AG09319 (cell line): ENCODE measurements at places on chromosomes 13 and 19.

- DNase-seq, result no peak
These were observed 1.1 kb downstream of the ZBTB45 start for GRCh38 chr19:58518256-58519086.

- DNase-seq, result no peak
These were observed 8.3 kb downstream of the RPS19 start for GRCh38 chr19:41868120-41868988.

DNA sequence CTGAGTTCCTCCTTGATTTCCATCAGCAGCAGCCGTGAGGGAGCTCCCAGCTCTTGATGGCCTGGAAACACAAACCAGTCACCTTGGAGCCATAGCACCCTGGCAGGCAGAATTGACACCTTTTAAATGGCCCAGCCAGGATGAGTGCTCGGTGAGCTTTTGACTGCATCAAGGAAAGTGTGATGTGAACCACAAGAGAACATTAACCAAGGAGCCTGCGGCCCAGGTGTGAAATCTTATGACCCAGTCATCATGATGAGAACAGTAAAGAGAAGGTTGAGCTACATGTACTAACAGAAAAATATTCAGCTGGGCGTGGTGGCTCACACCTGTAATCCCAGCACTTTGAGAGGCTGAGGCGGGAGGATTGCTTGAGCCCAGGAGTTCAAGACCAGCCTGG lies 22.8 kb downstream of the SUGP2 start:
- no peak for DNase-seq

GRCh38 chr13:114339857-114340534 lies 25.7 kb downstream of the CHAMP1 start:
- DNase-seq, result peak; percentile 28

DNA sequence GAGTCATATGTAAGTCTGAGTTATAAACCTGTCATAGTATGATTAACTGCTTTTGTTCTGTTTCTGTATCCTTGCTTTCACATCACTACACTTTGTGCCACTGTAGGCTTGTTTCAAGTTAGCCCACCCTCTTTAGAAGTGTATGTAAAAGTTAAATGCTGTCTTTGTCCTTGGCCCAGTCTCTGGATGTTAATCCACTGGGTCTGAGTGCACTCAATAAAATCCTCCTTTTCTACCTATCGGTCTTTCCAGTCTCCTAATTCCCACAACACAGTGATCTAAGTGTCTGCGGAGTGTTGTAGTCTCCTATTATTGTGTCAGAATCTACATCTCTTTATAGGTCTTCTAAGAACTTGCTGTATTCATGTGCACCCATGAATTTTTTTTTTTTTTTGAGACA lies 14.1 kb downstream of the ZNF429 start:
- DNase-seq, result no peak

- no peak for DNase-seq
These were observed 23.4 kb upstream of the EID2 start for GRCh38 chr19:39563408-39563807.

GRCh38 chr13:111396457-111396856 lies 76.0 kb downstream of the TEX29 start:
- no peak for DNase-seq

DNA sequence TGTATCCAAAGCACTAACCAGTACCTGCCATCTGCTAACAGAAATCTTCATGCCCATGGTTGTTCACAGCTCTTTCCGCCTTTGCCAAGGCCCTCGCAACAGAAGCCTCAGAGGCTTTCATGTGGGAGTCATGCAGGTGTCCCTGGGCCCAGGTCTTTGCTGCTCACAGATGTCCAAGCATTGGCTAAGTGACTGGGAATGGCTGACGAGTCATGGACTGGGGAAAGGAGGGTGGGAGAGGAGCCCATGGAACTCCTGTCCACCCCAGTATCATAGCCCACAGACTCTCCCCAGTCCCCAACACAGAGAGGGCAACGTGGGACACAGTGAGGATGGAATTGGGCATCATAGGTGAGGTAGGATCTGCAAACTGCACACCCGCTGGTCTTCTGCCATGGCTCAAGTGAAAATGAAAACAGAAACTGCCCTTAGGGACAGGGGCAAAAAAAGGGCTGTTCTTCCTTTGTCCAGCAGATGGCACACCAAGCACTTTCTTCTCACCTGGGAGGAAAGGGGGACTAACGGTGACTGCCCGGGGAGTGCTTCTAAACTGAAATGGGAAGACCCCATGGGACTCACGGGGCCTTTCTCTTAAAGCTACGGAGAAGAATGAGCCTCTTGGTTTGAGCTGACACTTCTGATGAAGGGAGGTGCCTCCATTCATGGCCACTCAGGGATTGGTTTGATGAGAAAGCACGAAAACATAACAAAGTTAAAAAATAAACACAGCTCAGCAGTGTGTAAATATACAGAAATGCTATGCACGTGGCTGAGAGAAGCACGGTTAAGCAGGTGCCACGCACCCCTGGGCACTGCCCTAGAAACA lies 11.1 kb upstream of the DHRS12 start:
- no peak for DNase-seq

GRCh38 chr19:47464675-47465419 lies 6.8 kb downstream of the SLC8A2 start:
- no peak for DNase-seq

DNA sequence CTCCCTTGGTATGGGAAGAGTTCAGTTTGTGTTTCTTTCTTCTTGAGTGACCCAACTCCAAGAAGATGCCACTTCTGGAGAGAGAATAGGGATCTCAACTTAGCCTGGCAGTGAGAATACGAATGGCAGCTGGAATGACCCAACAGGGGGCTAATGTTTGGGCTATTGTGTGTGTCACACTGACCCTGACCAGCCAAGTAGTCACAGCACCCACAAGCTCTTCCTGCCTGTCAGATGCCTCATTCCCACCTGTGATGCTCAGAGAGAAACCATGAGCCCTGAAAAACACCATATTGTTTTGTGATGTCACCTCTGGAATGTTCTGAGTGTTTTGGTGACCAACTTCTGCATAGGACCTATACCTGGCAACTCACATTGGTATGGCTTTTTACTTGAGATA lies at the start of gene CBY2:
CBY2 (plus strand) TSS at position 233 of the 400 bp plus-strand sequence; CDS start at position 304, 71 bp downstream.
- no peak for DNase-seq

GRCh38 chr13:25181597-25181996 lies 9.5 kb upstream of the AMER2 start:
- DNase-seq, result no peak

DNA sequence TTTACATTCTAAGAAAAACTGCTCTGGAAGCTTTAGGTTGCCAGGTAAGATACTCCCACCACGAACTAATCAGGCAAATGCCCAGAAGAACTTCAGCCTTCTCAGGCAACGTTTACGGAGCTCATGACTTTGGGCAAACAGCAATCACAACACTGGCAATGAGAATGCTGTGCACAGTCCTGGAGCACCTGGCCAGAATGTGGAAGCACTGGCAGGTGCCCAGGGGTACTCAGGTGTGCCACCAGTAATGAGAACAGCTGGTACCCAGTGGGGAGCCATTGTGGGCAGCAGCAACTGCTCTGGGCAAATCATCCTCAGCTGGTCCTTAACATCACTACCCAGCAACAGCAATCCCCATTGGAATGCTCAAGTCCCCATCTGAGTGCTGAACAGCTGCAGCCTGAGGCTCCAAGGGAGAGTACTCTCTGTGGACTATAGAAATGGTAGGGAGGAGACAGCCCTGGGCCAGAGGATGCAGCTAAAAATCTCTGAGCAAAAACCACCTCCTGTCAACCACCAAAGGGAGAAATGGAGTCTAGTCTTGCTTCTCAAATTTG lies 210.0 kb downstream of the FOXO1 start:
- DNase-seq, result no peak

DNA sequence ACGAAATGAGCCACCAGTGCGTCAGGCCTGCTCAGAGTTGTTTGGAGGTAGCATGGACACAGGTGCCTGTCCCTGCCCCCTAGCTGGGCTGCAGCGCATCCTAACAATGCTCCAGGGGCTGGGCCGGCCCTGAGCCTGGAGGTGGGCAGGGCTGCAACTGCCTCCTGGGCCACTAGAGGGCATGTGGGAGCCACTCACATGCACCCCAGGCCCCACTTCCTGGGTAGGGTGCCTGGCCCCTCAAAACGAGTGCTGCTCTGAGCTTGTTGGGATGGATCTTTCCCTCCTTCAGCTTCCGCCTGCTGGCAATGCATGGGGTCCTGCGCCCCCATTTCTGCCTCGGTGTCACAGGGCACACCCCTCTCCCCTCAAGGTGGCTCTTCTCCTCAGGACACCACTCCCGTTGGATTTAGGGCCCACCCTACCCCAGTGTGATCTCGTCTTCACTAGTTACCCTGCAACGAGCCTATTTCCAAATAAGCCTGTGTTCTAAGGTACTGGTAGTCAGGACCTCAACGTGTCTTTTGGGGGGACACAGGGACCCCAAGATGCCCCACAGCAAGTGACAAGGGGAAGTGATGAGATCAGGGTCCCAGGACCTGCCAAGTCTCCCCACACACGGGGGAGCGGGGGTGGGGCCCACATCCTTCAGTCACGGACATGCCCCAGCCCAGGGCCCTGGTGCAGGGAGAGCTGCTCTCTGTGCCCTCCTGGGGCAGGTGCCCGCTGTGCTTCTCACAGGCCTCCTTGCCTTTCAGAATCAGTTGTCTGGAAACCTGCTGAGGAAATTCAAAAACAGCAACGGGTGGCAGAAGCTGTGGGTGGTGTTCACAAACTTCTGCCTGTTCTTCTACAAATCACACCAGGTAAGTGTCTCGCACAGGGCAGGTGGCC lies 131.3 kb downstream of the STK24 start:
- DNase-seq, result no peak

- DNase-seq, result no peak
These were observed 39.2 kb downstream of the TSSK6 start for GRCh38 chr19:19475849-19476828.

DNA sequence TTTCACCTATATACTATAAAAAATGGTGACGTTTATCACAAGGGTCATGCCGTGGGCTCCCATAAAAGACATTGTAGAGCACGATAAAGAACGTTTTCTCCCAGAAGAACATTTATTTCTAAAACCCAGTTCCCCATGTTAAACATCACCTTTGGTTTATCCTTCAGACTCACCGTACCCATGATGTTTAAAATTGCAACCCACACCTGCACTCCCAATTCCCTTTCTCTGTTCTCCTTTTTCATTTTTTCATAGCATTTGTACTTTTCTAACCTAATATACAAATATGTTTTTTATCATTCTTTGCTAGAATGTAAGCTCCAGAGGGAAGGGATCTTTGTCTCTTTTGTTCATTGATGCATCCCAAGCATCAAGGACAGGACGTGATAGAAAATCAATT lies 2.0 kb downstream of the RCBTB2 start:
- no peak for DNase-seq

- DNase-seq, result no peak
These were observed 17.9 kb upstream of the LILRB1 start for GRCh38 chr19:54612428-54612827.
